ENCODE measurements at places on chromosomes 16 and 17.

DNA sequence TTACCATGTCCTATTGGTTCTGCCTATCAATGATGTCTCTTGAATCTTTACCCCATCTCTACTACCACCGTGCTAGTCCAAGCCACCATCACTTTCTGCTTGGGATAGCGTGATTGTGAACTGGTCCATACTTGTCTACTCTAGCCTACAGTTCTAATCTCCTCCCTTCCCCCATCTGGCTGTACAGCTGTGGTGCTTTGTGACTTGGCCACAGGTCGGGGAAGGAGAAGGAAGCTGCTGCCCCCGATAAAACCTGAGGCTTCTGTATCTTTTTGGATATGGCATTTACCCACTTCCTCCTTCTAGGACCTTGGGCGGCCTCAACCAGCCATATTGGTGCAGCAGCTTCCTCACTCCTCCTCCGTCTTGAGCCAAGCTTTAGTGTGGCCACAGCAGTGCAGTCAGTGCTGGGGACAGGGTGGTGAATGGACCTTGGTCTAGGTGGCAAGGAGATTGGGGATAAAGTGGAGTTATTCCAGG, 314 bp upstream of the ITGA2B start:
- no peak for DNase-seq

DNA sequence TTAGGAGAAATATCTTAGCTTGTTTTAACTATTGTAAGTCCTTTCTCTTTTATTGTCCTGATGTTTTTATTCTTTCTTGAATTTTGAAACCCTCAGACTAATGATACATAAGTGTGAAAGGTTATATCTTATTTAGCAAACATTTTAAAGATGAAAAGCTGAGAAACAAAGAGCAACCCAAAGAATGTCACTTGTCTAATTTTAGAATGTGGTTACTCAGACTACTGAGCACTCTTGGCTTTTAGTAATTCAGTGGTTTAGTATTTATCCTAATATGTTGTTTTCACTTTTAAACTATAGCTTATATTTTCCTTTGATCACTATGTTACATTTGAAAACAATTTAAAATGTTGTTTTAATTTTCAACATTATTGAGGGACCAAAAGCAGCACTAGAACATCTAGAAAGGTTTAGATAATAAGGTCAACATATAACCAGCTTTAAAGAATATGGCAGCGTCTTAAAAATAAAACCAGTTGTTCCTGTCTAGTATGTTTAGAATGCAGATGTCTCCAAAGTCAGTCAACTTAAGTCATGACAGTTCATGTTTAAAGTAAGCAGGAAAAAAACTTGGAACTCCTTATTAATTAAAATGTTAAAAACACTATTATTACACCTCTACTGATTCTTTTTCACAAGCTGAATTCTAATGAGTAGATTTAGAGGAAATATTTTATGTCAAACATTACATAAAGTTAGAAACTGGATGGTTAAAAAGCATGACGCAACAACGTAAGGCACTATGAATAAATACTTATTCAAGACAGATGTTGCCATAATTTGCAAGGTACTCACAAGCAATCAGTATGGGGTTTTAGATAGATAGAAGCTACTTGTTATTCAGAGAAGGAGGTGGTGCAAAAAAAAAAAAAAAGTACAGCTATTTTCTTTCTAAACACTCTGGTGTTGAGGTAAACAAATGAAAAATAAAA, 2.4 kb downstream of the MBTD1 start:
- no peak for DNase-seq

DNA sequence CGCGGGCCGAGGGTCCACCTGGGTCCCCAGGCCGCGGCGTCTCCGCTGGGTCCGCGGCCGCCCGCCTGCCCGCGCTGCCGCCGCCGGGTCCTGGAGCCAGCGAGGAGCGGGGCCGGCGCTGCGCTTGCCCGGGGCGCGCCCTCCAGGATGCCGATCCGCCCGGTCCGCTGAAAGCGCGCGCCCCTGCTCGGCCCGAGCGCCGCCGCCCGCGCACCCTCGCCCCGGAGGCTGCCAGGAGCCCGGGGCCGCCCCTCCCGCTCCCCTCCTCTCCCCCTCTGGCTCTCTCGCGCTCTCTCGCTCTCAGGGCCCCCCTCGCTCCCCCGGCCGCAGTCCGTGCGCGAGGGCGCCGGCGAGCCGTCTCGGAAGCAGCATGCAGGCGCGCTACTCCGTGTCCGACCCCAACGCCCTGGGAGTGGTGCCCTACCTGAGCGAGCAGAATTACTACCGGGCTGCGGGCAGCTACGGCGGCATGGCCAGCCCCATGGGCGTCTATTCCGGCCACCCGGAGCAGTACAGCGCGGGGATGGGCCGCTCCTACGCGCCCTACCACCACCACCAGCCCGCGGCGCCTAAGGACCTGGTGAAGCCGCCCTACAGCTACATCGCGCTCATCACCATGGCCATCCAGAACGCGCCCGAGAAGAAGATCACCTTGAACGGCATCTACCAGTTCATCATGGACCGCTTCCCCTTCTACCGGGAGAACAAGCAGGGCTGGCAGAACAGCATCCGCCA, 504 bp downstream of the FOXC2 start:
- no peak for DNase-seq

GRCh38 chr16:8928467-8928957, 35.2 kb downstream of the USP7 start:
- DNase-seq, result no peak

DNA sequence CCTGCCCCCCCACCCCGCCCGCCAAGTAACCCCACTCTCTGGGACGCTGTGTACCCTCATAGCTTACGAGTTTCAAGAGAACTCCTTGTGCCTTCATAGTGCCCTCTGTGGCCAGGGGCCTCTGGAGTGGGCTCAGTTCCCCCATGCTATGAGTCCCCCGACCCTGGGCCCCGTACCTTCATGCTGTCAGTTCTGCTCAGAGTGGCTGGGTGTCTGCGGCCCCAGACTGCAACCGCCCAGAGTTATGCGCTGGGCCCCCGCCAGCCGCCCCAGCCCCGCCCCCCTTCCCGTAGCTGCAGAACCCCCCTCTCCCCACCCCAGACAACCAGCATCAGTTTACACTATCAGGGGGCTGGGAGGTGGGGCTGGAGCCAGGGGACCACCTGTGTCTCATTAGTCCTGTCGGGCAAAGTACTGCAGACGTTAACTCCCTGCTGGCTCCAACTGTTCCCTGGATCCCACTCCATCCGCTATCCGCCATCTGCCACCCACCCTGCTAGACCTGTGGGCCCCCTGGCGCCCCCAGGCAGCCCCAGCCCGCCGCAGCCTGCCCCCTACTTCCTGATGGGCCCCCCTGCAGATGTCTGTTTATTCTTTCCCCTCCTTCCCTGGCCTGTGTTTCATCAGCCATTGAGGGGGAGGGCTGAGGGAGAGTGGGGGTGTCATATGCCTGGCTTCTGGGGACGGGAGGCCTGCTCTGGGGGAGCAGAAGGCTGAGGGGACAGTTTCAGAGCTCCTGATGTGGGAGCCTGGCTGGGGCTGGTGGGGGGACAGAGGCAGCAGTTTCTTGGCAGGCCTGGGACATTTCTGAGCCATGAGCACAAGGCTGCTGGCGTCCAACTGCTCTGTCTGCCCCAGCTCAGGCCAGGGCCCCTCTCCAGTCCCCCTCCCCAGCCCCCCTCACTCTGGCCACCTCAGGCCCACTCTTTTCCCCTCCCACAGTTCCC, at the start of gene MFAP4:
MFAP4 (minus strand) TSS at position 217 of the 947 bp plus-strand sequence; CDS start at position 182, 35 bp downstream.
- peak; percentile 67 for DNase-seq

- DNase-seq, result no peak
Measured at GRCh38 chr16:49464877-49465504, 91.4 kb downstream of the C16orf78 start.

GRCh38 chr17:35947156-35947585, 3.7 kb upstream of the LYZL6 start:
- DNase-seq, result peak; percentile 56

- DNase-seq, result no peak
Measured at GRCh38 chr17:58250344-58251011, 12.1 kb downstream of the LPO start.

- peak; percentile 67 for DNase-seq
Measured at GRCh38 chr16:68396481-68396880, 51.8 kb downstream of the SMPD3 start.

DNA sequence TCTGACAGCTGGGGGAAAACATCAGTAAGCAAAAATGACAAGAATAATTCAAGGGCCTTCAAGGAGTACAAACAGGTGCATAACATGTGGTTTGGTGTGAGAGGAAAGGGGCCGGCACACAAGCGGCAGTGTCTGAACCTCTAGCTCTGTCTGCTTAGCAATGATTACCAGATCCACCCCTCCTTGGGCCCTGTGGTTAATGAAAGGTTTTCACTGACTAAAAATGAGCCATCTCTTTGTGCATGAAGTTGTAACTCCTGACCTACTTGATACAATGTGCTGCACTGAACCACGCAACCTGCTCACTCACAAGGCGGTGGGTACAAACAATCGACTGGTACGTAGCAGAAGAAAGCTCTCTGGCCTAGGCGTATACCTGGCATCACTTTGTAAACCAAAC, 15.1 kb downstream of the FAM117A start:
- no peak for DNase-seq

DNA sequence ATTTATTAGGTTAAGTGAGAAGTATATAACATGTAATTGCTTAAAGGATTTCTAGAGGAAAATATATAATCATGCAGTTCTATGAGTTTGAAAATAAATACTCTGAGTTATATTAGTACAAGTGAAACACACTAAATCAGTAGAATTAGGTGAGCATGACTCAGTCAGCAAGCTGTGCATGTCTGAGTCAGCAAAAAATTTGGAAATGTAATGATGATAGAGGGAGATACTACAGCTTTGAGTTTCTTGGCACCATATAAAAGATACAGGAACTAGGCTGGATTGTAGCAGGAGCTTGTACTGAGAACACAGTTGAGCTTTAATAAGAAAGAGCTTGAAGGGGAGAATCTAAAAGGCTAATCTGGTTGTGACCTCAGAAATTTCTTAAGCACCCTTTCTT, 1224.6 kb downstream of the CDH8 start:
- no peak for DNase-seq

DNA sequence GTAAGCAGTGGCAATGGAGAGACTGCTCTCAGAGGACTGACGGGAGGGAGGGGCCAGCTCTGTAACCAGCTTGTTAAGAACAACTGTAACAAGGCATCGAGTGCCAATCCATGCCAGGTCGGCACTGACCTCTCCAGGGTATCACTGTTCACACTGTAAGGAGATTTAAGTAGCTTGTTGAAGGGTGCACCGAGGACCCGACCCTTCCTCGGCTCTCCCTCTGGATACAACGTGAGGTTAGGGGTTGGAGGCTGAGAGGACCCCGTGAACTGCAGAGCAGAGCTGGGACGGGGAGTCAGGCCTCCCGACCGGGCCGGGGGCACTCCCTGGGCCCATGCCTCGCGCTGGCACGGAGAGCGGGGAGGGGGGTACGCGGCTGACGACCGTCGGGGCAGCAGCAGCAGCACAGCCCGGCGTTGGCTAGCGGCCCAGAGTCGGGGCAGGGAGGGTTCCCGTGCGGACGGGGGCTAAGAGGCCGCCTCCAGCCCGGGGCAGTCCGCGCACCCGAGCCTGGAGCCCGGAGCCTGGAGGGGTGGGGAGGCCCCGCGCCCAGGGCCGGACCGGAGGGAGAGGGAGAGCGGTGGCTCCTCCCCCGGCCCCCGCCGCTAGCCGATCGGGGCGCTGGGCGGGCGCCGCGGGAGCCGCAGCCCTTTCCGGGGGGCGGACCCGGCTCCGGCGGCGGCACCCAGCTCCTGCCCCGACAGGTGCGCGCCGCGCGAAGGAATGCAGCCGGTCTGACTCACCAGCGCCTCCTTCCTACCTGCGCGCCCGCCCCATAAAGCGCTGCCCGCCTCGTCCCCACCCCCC, at the start of gene ITGB4:
ITGB4 (plus strand) TSS at position 804 of the 807 bp plus-strand sequence. CDS start 3,245 bp downstream, outside the sequence.
- DNase-seq, result peak; percentile 82

DNA sequence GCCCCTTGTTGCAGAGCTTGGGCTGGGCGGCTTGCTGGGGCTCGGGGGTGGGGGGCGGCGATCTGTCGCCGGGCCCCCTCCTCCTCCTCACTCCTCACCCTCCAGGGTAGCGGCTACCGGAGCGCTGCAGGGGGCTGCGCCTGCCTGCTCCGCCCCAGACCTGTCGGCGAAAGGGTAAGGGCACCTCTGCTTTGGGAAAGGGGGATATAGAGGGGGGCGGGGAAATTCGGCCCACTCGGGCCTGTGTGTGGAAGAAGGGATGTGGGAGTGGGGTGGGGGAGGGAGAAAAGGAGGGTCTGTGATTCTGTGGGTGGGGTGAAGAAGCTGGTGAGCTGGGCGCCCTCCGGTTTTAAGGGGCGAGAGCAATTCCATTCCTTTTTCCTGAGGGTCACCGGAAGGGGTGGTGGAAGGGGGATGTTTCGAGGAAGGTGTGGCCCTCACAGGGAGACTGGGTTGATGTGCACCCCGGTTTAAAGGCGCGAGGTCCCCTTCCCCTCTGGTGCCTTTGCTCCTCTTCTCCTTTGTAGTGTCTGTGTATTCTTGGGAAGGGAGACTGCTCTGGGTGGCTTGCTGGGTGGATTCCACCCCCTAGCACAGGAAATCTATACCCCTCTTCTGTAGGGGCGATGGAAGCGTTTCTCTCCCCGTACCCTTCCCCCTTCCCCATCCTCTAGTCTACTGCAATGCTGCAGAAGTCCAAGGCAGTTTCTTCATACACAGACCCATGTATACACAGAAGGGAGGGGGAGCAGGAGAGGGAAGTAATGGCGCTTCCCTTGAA, 878 bp downstream of the TAOK1 start:
- no peak for DNase-seq

DNA sequence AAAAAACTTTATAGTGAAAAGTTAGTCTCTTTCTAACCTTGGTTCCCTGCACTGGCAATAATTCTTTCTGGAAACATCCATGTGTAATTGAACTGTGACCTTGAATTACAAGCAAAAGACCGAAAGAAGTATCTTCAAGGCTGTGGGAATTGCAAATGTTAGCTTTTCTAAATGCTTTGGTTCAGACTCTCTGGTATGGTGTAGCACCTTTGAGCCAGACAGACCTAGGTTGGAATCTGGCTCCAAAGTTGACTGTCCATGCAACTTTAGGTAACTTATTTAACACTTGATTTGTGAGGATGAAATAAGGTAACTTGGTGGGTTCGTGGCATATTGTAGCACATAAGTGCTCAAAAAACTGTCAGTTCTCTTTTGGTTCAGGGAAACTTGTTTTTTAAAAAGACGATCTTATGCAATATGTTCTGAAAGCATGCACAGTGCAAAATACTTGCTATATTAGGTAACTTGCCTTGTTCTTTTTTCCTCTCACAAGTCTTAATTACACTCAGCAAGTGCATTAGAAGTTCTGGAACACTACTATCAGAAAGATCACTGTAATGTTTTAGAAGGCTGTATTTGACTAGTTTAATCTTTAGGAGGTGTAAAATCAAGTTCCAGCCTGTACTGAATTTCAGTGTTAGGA, 46.3 kb downstream of the TANGO6 start:
- DNase-seq, result no peak

DNA sequence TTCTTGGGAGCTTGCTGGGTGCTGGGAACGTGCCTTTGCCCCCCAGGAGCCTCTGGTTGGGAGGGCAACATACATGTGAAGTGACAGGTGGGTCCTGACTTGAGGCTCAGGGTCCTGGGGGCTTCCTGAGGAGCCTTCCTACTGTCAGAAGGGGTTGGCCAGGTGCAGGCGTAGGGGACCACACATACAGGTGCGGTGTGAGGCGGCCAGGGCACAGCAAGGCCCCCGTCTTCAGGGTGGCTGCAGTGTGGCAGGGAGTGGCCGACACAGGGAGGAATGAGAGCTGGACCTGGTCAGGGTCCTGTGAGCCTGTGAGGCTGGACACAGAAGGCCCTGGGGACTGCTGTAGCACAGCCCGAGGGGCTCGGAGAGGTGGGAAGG, 10.6 kb downstream of the TCF25 start:
- DNase-seq, result no peak

All from HTR-8/SVneo (cell line).